ENCODE measurements at places on chromosomes 1 and 21.

DNA sequence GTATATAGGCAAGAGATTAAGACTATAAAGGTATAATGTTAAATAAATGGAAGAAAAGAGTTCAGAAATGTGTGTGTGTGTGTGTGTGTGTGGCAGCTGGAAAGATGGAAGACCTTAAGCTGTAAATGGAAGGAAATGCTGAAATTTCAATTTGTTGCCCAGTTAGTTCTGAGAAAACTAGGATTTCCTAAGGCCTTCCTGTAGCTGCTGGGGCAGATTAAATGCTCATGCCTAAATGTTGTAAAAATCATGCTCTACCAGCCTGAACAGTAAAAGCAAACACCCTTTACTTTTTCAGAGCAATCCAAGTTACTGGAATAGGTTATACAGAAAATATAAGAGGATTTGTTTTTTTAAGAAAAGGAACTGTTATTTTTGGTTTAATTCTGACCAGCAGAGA is 8.3 kb downstream of the ADCY10 start:
- no peak for DNase-seq

- DNase-seq: no peak
Observed at GRCh38 chr1:230276401-230276800, 149.7 kb downstream of the PGBD5 start.

- no peak for DNase-seq
Observed at GRCh38 chr1:69836971-69837636, 269.4 kb downstream of the LRRC7 start.

- no peak for DNase-seq
Observed at GRCh38 chr21:42509244-42509643, 4.4 kb upstream of the SLC37A1 start.

GRCh38 chr1:156801409-156802121 is 15.1 kb downstream of the SH2D2A start:
- no peak for DNase-seq

GRCh38 chr1:7617826-7618225 is 153.3 kb upstream of the VAMP3 start:
- DNase-seq: no peak

- DNase-seq: no peak
Observed at GRCh38 chr1:61426885-61427284, 298.1 kb downstream of the TM2D1 start.

- DNase-seq: no peak
Observed at GRCh38 chr21:46050668-46051378, 47.1 kb upstream of the COL6A2 start.

DNA sequence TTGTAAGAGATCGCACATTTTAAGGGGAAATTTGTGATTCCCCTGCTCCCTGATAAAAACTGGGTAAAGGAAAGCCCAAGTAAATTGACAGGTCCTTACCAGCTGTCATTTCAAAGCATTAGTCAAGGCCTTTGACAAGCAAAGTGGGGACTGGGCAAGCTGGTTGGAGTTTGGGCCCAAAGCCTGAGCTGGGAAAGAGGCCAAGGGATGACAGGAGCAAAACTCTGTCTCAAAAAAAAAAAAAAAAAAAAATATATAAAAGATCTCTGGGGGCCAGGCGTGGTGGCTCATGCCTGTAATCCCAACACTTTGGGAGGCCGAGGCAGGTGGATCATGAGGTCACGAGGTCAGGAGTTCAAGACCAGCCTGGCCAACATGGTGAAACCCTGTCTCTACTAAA is 36.9 kb downstream of the SLC2A1 start:
- DNase-seq: no peak

DNA sequence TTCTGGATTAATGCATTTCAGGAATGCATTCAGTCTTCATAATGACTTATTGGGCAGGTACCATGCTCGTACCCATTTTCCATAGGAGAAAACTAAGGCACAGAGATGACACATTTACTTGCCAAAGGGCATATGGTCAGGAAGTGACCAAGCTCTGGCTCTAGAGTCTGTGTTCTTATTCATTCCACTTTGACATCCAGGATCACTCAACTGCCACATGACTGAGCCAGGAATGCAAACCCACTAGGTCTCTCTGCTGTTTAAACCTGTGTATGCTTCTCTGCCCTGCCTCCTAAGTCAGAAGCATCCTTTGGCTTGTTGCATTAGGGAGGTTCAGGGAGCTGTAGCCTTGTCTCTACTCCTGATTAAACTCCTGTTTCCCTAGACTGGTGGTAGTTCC is 7.5 kb downstream of the KAZN start:
- DNase-seq: no peak

GRCh38 chr1:10514490-10515235 is 39.9 kb downstream of the PEX14 start:
- DNase-seq: peak; percentile 41

DNA sequence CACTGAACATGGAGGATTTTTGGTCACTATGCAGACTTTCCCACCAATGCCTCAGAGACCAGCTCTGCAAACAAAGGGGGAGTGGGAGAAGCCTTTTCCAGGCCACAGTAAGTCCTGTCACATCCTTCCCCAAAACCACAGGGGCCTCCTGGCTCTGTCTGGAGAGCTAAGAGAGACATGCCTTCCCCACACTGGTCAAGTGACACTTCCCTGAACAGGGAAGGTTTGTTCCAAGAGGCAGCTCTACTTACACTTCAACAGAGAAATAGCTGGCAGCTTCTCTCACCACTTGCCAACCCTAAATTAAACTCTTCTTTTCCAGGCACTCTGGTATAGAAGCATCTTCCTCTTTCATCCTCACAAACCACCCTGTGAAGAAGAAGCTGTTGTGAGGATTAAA is 39.7 kb downstream of the EDN2 start:
- DNase-seq: no peak

- no peak for DNase-seq
Observed at GRCh38 chr1:3053366-3053980, 15.5 kb upstream of the PRDM16 start.

- no peak for DNase-seq
Observed at GRCh38 chr1:109912873-109913272, 2.2 kb downstream of the CSF1 start.

GRCh38 chr1:89765774-89766173 is 55.1 kb upstream of the LRRC8D start:
- DNase-seq: no peak

GRCh38 chr21:44253832-44254710 is 7.6 kb downstream of the DNMT3L start:
- DNase-seq: no peak

GRCh38 chr1:44688760-44689446 is 14.4 kb downstream of the ARMH1 start:
- no peak for DNase-seq

DNA sequence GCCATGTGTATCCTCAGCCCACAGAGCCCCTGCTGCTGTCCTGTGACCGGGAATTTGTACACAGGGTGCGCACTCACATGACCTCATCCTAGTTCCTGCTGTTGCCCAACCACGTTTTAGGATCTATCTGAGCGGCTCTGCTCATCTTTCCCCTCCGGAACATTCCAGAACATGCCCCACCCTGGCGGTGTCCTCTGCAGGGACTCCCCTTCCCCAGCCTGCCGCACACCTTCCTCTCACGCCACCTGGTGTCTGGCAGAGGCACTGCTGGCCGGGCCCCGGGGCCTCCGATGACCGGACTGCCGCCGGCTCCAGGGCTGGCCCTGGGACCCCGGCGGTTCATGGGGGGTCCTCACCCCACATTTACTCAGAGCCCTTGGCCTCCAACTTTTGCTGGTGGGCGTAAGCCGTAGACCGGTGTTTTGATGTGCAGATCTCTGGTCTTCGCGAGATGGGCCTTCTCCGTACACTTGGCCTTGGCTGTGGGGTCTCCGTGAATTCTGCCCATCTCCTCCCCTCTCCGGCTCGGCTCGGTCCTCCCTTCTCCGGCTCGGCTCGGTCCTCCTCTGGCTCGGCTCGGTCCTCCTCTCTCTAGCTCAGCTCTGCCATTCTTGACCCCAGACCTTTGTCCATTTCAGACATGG is 29.5 kb downstream of the ARHGEF16 start:
- peak; percentile 25 for DNase-seq

GRCh38 chr1:43405876-43406234 is 16.2 kb downstream of the SZT2 start:
- no peak for DNase-seq

GRCh38 chr1:224774378-224774777 is 155.1 kb upstream of the DNAH14 start:
- DNase-seq: no peak

- DNase-seq: no peak
Observed at GRCh38 chr1:117841117-117841650, 88.2 kb downstream of the GDAP2 start.

GRCh38 chr1:10529091-10529490 is 54.3 kb downstream of the PEX14 start:
- no peak for DNase-seq

DNA sequence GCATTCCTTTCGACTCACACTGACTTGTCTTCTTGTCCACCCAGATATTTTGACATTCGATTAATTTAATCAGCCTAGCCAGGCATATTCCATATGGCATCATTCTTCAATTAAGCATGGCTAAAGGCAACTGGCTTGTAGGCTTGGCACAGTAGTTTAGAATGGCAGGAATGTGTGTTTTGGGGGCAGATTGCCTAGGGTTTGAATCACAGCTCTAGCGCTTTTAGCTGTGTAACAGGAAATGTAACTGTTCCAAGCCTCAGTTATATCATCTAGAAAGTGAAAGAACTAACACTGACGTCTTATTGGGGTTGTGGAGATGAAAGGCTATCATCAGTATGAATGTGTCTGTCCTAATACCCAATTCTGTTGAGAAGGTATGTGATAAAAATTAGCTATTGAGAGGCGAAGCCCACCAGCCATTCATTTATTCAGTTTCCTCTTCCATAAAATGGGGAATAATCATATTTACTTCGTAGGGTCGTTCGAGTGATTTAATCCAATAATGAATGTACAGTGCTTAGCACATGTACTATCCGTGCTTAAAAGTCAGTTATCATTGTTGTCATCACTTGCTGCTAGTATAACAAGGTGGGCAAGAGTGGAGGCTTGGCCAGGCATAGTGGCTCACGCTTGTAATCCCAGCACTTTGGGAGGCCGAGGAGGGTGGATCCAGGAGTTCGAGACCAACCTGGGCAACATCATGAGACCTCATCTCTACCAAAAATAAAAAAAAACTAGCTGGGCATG is 41.6 kb upstream of the GRHL3 start:
- DNase-seq: no peak

DNA sequence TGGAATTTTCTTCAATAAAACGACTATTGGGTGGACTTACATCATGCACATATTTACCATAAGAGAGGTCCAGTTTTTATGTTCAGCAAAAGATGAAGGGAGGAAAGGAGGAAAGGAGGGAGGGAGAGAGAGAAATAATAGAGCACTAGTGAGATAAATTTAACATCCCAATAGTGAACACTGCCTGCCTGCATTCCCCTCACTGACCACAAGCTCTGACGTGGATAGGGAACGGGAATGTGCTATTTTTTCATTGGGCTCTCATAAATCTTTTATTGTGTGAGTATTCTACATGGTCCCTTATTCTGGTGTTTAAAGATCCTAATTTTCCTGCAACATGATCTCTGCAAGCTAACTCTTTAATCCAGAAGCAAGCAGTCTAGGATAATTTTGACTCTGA is 82.1 kb downstream of the TTC3 start:
- DNase-seq: no peak

- peak; percentile 75 for DNase-seq
Observed at GRCh38 chr1:230186003-230186863, 119.2 kb downstream of the GALNT2 start.

- DNase-seq: no peak
Observed at GRCh38 chr1:199155166-199156019, 516.6 kb downstream of the PTPRC start.

GRCh38 chr21:14288922-14289321 is 73.0 kb downstream of the RBM11 start:
- no peak for DNase-seq

DNA sequence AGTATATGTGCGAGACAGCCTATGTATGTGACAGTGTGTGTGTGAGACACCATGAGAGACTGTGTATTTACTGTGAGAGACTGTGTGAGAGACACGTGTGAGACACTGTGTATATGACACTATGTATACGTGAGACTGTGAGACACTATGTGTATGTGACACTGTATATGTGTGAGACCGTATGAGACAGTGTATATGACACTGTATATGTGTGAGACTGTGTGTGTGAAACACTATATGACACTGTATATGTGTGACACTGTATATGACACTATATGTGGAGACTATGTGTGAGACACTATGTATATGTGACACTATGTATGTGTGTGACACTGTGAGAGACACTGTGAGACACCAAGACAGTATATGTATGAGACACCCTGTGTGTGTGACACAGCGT is 52.9 kb upstream of the KDM4A start:
- DNase-seq: no peak

DNA sequence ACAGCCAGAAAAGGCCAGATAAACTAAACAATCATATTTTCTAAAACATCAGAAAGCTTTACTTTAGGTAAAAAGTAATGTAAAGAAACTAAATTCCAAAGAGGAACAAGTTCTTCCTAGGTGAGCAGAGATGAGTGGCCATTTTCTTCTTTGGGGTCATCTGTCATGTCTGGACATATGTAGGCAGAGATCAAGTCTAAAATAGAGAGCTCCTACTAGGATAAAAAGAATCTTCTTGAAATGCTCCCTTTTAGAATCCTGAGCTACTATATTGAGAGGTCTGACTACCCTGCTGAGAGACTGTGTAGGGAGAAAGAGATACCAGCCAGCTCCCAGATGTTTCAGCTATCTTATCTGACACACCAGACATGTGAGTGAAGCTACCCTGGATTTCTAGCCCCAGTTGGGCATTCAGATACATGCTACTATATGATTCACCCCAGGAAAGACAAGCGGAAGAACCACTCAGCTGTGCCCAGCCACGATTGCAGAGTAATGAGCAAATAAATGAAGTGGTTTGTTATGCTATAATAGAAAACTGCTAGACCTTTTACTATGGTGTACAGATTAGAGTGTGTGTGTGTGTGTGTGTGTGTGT is 80.1 kb downstream of the TTLL7 start:
- no peak for DNase-seq

GRCh38 chr1:25996966-25997827 is 666 bp downstream of the PAFAH2 start:
- no peak for DNase-seq

DNA sequence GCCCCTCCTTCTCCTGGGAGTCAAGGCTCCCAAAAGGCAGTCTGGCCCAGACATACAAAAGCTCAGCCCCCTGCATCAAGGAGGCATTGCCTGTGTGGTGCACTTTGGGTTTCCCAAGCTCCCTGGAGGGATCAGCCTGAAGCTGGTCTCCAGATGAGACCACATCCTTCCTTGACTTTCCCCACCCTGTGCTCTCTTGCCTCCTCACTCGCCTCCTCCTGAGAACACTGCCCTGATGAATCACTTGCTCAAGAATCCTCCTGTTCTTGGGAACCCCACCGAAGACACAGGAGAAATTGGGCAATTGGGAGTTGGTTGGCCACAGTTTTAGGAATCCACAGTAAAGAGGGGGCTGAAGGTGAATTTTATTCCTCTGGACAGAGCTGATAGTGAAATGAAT is 34.8 kb upstream of the LYST start:
- DNase-seq: no peak

DNA sequence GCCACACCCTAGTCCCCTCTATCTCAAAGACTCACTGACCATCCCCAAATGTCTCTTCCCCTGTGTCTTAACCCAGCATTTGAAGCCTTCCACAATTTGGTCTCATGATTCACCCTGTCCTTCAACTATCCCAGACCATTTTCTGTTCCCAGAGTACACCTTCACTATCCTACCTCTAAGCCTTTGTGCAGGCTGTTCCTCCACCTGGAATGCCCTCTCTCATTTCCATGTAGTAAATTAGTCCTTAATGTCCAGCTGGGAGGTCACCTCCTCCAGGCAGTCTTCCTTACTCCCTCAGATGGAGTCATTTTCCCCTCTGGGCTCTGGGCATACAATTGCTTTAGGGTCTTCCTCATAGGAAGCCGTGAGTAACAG is 31.1 kb upstream of the EPB41 start:
- DNase-seq: no peak

Measured in A549 (cell line).